ENCODE measurements at places on chromosomes 3 and 15. TPM values are rescaled to one million over a fixed set of nuclear protein-coding genes. Genes with fewer than 3 reads are reported as not detected.

MB21D2 gene
- total RNA-seq, result 18.9 TPM

AEN gene
- 78.2 TPM for total RNA-seq

DNA sequence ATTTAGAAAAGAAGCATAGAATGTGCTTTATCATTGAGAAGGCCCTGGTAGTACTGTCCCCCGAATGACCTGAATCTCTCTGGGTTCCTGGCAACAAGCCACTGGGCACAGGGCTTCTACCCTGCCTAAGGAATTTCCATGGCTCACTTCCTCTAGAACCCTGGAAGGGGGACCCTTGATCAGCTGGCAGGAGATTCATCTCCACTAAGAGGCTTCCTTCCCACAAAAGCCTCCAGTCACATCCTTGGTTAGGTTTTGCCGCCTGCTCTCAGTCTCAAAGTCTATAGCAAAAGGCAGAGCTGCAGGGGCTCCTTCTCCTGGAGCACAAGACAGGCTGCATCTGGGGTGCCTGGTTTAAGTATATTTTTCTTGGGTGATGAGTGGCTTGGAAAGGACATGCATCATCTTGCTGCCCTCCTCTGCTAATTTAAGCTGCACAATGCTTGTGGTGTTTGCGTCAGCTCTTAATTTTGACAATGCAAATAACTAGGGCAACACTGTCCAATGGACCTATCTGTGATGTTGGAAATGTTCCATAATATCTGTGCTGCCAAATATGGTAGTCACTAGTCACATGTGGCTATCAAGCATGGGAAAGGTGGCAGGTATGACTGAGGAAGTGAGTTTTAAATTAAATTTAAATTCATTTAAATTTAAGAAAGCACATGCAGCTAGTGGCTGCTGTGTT is 33.4 kb upstream of the RARRES1 start:
- DNase-seq, result no peak

DNA sequence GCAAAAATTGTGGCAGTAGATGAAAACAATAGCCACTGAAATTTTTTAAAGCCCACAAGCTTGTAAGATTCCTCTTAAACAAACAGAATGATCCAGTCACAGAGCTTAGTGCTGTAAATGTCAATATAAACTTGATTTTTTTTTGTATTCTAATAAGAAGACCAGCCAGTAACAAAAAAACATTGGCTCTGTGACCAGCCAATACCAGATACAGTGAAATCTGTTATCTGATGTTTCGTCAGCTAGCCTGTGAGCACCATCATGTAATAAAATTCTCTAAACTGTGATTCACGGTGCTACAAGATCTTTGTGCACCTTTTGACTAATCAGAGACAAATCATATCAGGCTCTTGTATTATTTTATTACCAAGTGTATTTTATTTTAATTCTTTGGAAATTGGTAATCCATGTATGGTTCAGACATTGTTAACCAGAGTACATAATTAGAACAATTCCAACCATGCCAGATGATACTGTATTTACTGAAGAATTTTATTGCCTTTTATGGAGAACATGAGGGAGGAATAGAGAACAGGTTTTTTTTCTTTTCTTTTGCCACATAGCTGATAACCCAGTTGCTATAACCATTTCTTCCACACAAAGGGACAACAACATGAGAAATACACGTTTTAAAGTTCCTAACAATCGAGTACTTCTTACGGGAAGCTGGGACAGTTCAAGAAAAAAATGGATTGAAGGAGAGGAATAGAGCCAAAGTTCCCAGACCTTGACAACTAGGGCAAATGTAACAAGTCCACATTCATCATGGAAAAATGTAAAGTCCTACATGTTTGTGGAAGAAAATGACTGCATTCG is 71.9 kb downstream of the FILIP1L start:
- DNase-seq, result no peak

KBTBD8 gene
- 0.89 TPM for total RNA-seq

GRCh38 chr3:20326541-20326940 is 140.5 kb upstream of the SGO1 start:
- DNase-seq, result no peak

DNA sequence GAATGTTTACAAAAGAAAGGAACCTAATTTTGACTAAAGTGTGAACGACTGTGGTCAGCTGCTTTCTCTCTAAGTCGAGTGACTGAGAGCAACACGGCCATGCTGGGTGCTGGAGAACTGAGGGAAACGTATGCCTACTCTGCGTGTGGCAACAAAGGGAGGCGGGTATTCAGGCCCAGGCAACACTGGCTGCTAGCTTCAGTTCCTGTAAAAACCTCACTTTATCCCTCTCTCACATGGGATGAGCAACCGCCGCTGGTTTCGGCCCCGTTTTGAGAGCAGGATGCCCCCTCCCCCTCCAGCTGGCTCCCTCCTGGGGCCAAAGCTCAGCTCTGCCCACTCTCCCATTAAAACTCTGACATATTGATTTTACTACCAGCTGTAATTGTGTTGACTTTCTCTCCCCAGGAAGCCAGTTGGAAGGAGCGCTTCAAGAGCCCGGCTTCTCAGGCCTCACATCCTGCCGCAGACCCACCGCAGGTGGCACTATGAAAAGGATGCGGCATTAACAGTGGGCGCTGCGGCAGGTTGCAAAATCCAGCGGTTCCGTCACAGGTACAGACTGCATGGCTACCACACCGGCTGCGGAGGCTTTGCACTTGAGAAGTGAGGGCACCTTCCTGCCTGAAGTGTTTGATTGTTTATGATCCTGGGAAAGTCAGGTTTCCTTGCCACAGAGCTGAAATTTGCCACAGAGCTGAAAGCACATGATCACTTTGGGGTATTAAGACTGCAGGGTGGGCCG is 12.7 kb downstream of the PLXND1 start:
- DNase-seq, result no peak

DNA sequence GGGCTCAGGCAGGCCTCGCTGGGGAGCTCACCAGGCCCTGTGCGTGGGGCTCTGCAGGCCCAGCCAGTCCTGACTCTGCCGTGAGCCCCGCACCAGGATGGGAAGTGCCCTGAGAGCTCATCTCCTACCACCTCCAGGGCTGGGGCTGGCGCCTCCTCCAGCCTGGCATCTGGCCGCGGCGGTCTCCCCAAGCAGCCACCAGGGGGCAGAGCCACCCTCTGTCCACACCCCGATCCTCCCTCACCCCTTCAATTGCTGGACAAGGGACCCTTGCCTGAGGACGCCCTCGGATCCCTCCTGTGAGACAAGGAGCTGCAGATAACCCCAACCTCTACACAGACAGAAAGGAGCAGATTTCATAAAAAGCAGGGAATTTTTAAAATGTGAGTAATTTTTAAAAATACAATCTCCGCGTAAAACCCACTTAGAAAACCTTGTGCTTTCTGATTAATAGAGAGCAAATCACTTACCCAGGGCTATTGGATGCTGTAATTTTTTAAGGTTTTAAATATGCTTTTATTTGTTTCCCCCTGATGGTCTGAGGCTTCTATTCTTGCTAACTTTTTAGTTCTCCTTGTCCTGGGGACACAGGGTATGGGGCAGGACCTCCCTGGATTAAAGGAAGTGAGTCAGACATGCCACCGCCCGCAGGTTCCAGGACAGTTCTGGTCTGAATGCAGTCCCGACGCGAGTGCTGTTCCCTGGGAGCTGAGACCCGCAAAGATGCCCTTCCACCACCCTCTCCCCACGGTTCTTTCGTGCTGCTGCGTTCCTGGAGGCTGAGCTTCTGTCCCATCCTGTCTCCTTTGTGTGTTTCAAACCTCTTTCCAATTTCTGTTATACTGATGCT is 52.3 kb upstream of the CHRNA7 start:
- DNase-seq, result no peak

DNA sequence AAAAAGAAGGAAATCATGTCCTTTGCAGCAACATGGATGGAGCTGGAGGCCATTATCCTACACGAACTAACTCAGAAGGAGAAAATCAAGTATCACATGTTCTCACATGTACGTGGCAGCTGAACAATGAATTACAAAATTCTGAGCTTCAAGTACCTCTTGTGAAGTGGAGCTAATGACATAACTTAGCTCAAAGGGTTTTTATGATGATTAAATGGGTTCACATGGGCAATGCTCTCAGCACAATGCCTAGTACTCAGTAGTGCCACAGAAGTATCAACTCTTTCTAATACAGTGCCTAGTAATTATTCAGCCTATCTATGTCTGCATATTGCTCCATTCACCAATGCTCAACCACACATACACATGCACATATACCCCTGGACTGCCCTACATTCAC is 407.5 kb upstream of the WNT5A start:
- no peak for DNase-seq

ADPGK gene
- 33.9 TPM for total RNA-seq

ATP8B4 gene
- total RNA-seq, result 0.82 TPM

GRCh38 chr15:40238532-40239403 is at the start of gene PAK6:
PAK6 (plus strand) TSS chr15:40239063; CDS start chr15:40264786, 25,723 bp downstream.
- peak; percentile 51 for DNase-seq

DNA sequence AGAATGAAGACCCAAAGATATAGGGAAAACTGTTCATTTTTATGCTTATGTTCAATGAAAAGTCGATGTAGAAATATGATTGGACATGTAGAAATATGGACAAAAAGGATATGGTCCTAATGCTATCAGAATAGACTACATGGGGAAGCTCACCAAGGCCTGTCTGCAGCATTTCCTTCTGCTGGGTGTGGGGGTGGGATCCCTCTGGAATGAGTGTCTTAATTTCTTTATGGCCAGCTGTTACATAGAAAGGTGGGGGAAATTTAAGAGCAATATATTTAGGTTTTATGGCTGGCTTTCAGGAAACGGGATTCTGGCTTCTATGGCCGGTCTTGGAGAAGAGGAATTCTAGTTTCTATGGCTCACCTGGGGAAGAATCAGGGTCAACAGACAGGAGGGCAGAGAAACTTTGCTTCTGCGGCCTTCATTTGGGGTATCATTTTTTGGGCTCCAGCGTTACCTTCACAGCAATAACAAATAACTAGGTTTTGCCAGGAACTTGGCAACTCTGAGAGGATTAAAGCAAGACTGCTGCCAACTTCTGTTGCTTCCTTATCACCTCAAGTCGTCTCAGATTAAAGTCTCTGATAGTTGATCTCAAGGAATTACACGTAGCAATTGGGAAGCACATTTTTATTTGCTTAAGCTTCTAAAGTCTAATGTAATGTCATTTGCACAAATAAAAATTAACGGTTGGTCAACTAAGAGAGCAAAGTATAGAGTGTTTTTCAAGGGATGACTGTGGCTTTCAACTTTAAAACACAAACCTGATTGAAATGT is 57.0 kb upstream of the GATM start:
- DNase-seq, result no peak

DZIP1L gene
- 6.6 TPM for total RNA-seq

LMAN1L gene
- not detected for total RNA-seq

GRCh38 chr3:172648747-172649146 is 62.1 kb downstream of the NCEH1 start:
- no peak for DNase-seq

TMEM158 gene
- 1.1 TPM for total RNA-seq

- DNase-seq, result no peak
Observed at GRCh38 chr3:86790884-86791549, 199.9 kb downstream of the VGLL3 start.

DNA sequence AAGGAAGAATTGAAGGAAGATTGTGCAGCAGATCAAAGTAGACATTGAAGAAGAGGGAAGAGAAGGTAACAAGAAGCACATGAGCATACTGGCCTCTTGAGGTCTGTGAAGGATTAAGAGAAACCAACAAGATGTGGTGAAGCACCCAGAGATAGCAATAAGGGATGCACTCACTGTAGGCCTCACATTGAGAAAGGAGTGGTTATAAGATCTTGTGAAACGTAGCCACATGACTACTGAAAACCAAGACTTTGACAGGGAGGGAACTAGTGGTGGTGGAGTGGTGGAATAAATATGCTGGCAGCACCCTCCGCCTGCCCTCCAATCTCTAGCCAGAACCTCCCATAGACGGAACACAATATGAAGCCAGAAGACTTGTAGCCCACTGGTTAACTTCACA is 651.2 kb downstream of the DIPK2A start:
- no peak for DNase-seq

TGM5 gene
- total RNA-seq, result not detected

DNA sequence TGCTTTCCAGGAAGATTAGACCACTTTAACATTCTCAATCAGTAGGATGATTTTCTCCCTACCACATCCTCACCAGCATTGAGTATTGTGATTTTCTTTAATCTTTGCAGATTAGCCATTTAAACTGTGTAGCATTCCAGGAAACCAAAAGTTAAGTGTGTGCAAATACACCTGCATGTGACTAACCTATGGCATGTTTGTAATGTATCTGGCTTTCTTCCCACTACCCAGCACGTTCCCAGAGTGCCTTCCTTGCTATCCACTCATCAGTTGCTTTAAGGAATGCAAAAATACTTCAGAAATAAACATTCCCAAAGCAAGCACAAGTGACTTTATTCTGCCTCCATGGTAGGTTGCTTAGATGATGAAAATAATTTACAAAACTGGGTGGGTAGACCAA is 74.2 kb downstream of the ATG7 start:
- peak; percentile 42 for DNase-seq

GRCh38 chr3:194256040-194256945 is 94.8 kb downstream of the CPN2 start:
- no peak for DNase-seq

- no peak for DNase-seq
Observed at GRCh38 chr3:105953831-105954230, 85.0 kb upstream of the CBLB start.

- DNase-seq, result no peak
Observed at GRCh38 chr3:184233127-184233843, 3.9 kb downstream of the VWA5B2 start.

DNA sequence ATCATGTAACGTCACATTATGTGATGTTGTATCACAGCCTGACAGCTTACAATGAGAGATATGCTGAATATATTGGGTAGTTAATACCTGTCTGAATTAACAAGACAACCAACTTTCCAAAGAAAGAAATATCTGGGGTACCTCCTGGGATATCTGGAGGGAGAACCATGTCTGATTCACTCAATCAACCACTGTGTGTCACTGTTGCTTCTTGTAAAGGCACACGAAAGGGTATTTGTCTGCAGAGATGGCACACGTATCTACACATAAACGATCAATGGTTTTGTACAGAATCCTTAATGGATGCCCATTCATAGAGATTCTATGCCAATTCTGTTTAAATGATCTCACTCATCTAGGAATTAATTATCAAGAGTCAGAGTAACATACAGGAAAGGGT is 252.1 kb upstream of the TMCO5A start:
- no peak for DNase-seq

DNA sequence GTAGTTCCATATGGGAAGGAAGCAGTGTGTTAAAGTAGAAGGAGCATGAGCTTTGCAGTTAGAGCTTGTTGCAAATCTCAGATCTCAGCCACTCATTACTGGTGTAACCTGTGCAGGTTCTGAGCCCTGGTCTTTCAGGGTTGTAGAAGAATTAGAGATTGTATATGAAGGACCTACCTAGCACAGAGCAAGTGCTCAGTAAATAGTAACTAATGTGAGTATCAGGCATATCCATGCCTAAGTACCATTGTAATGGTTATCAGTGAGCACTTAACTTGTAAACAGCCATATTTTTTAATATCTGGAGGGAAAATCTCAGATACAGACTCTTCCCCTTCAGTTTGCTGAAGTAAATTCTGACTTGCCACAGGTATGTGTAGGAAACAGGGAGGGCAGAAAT is 59.3 kb downstream of the MAP6D1 start:
- no peak for DNase-seq

OSBPL10 gene
- total RNA-seq, result 37.4 TPM

FBXO40 gene
- total RNA-seq, result under 0.01 TPM
